Activated T-helper 1 cell treated with Interleukin-2 at 50 U/mL for 16 hours (primary cell): ENCODE measurements at places on chromosomes 16 and 17.

- no peak for DNase-seq
Observed at GRCh38 chr16:87847467-87847784, 21.9 kb downstream of the SLC7A5 start.

DNA sequence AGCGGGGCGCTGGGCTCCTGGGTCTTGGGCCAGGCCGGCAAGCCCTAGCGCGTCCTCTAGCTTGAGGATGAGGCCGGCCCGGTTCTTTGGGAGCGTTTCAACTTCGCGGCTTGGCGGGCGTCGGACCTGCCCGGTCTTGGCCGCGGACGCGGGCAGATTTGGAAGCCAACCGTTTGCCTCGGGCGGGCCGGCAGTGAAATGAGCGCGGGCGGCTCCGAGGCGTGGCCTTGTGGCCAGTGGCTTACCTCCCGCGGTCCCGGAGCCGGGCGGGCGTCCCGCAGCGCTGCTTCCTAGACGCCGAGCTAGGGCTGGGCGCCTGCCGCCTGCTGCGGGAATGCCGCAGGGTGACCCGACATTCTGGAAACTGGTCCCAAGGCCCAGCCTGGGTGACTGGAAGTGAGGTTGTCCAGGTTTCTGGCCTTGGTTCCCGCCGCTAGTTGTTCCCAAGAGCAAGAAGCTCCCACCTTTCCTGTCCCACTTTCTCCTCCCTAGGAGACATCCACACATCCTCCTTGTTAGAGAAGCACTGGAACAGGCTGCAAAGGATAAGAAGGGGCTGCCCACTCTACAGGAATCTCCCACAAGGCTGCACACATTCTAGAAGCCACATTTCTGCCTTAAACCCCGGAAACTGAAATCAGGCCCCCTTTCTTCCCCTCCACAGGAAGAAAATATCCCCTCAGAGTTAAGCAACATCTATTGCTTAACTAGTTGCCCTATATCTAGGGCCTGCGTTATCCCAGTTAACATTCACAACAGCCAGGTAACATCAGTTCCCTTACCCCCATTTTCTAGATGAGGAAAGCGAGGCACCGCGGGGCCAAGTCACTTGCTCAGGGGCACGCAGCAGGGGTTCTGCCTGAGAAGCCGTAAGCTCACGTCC is 4.5 kb upstream of the CBX8 start:
- no peak for DNase-seq

- no peak for DNase-seq
Observed at GRCh38 chr16:88382491-88383400, at the start of gene ZNF469. Gene ZNF469, plus strand, starts transcription at chr16:88382959. Its CDS starts 44,512 bp downstream, at chr16:88427471.

DNA sequence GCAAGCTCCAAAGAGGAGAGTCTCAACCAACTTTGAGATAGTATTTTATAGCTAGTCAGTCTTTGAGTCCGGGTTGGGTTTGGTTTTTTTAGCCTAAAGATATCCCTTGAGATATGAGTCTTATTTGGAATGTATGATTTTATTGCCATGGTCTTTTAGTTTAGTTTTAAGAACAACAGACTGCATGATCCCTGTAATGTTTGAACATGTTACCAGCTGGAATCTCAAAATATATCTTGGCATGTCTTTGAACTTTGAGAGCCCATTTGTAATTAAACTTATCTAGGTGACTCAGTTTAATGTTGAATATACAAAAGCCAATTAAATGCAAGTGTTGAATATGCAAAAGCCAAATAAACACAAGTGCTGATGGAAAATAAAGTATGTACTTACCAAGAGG is 100.6 kb downstream of the TANGO6 start:
- no peak for DNase-seq

- DNase-seq, result no peak
Observed at GRCh38 chr17:27315322-27315721, 21.4 kb downstream of the WSB1 start.

DNA sequence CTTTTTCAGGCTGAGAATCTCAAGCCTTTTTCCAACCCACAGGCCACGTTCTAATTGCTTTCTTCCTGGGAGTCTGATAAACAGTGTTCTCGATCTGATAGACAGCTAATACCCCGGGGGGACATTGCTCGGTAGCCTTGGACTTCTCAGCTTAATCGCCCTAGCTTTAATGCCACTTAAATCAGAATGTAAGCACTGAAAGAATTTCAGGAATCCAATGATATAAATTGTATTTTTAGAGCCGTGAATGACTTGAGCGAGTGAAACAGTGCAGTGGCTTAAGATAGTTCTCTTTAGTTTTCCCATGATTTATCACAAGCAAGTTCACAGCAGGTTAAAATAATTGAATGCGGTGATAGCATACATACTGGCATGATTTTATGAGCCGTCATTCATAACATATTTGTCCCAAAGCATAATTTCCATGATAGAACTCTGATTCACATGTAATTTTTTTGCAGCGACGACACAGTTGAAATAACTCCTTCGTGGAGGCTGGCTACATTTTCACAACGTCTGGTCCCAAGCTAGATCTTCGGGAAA is 116.1 kb upstream of the MYOCD start:
- no peak for DNase-seq

GRCh38 chr17:32159586-32160438 is 17.5 kb downstream of the RHOT1 start:
- no peak for DNase-seq

DNA sequence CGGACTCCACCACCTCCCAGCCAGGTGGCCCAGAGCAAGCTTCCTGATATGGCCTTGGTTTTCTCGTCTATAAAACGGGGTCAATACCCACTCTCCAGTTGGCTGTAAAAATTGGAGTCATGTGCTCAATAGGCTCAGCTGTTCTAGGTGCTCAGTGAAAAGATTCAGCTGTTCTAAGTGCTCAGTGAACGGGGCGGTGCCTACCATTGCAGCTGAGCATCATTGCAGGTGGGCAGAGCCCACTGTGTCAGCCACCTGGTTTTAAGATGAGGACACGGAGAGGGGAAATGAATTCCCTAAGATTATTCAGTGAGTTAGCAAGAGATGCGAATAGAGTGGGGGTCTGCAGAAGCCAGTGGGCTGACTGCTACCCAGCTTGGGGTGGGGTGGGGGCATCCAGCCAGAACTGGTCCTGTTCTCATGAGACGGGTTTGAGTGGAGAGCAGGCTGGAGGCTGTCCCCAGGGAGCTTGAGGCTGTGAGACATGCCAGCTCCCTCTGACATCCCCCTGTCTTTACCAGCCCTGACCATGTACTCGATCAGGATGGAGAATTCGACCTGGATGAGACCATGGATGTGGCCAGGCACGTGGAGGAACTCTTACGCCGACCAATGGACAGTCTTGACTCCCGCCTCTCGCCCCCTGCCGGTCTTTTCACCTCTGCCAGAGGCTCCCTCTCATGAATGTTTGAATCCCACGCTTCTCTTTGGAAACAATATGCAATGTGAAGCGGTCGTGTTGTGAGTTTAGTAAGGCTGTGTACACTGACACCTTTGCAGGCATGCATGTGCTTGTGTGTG is 21.9 kb downstream of the STAT5A start:
- no peak for DNase-seq

- DNase-seq, result no peak
Observed at GRCh38 chr17:35315283-35315682, 58.1 kb downstream of the SLFN11 start.
